Hepatic stellate cell (primary cell): ENCODE measurements at places on chromosomes 4 and X.

- no peak for DNase-seq
Measured at GRCh38 chr4:6917461-6918271, 8.0 kb downstream of the TBC1D14 start.

DNA sequence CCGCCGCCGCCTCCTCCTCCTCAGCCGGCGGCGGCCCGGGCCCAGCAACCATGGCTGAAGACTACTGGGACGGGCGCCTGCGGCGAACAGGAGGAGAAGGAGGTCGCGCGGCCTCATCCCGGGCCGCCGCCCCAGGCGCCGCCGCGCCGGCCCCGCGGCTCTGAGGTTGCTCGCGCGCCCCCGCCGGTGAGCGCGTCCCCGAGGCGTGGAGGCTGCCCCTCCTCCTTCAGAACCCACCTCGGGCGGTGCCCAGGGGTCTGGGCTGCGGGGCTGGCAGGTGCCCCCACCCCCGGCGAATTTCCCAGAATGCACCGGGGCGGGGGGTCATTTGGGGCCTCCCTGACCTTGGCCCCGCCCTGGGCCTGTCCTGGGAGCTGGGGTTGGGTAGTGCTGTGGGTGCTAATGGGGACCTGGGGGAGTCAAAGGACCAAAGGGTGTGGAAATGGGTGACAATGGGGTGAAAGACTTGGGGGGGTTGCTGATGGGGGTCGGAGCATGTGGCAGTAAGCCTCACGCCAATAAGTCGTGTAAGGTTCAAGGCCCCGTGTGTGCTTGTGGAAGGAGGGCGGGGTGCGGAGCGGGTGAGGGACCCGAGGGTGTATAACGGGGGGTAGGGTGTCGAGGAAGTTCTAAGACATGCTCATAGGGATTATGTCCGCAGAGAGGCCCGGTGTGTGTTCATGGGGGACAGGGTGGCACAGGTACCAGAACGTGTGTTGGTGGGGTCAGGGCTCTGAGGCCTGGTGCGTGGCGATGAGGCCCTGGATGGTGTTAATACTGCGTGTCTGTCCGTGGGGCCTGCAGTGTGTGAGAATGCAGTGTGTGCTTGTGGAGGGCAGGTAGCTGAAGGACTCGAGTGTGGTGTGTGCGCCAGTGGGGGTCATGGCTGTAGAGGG lies 687 bp downstream of the CDK16 start:
- peak; percentile 41 for DNase-seq

- peak; percentile 9 for DNase-seq
Measured at GRCh38 chr4:119652998-119653397, 24.4 kb upstream of the PDE5A start.

DNA sequence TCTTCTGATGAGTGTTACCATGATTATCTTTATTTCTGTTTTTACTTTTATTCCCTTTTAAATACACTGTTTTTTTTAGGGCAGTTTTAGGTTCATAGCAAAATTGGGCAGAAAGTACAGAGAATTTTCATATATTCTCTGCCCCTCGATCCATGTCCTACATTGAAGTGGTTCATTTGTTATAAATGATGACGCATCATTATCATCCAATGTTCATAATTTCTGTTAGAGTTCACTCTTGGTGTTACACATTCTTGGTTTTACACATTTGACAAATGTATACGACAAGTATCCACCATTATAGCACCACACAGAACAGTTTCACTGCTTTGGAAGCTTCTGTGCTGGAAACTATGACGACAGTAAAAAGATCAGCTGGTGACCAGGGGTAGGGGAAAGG lies 578.1 kb upstream of the AADAT start:
- DNase-seq = no peak

DNA sequence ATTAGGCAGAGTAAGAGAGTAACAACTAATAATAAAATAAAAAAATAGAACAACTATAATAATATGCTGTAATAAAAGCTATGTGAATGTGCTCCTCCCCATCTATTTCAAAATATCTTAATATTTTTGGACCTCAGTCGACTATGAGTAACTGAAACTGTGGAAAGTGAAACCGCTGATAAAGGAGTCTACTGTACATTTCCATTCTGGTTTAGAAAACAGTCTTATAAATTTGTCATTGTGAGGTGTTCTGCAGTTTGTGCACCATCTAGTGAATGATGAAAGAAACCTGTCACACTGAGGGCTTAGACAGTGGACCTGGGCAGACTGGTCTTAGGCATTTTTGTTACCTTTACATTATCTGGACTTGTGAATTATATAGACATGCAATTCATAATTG lies 42.0 kb downstream of the TMEM150C start:
- no peak for DNase-seq

DNA sequence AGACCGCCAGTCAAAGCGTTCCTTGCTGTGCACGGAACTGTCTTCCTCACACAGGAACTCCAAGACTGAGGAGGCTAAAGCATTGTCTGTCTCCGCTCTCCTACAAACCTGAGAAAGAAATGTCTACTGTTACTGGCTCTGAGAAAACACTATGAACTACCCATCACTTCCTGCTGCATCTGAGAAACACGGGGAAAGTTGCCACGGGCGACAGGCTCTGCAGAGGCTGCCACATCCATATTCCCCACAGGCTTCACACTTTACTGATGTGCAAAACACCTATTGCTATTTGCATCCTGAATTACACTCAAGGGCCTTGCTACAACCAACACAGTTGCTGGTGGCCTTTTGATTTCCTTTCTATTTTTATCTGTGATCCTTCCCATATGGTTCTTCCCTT lies 59.0 kb downstream of the AFAP1 start:
- DNase-seq = no peak

GRCh38 chr4:113335746-113336145 lies 286.3 kb downstream of the ANK2 start:
- DNase-seq = no peak

DNA sequence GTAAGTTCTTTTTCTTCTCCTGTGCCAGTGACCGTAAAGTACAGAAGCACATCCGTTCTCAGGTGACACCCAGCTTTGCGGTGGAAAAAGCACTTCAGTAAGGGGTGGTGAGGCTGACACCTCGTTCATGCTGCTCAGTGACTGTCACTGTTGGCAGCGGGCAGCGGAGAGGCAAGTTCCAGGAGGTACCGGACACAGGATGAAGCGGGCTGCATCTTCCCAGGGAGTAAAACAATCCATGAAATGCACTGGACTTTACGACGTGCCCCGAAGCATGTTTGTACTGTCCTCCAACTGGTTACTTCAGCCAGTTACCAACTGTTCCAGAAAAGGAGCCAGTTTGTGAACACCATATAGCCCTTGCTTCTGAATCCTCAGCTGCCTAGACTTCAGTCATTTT lies 110.7 kb downstream of the ZNF827 start:
- no peak for DNase-seq

DNA sequence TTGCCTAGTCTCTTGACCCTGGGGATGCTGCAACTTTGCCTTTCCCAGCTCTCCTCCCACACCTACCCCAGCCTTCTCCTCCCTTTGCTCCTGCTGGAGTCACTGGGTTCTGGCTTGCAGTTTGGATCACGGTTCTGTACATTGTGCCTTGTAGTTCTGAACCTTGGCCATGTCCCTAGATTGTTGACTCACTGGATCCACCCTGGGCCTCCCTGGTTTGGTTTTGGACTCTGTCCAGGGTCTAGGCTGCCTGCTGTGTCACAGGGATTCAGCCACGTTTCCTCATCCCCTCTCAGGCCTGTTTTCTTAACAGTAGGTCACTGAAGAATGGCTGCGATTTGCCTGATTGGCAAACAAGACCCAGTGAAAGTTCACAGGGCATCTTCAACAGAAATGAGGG lies 11.5 kb upstream of the GABRE start:
- DNase-seq = no peak

GRCh38 chrX:39165185-39165584 lies 363.9 kb downstream of the MID1IP1 start:
- no peak for DNase-seq

DNA sequence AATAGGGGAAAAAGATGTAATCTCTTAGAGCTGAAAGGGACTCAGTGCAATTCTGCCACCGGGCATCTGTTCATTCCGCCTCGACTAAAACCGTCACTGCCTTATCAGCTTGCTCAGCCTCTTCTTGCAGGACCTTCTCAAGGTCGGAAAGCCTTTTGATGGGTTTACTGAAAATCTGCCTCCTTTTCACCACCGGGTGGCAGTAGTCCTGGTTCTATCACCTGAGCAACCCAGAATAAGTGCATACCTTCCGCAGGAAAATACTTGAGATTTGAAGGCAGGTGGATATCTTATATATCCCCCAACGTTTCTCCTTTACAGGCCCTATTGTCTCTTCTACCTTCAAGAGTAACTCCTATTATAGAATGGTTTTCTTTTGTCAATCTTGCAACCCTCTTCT lies 103.4 kb upstream of the PAK3 start:
- DNase-seq = no peak

GRCh38 chrX:139429913-139430312 lies 100.6 kb upstream of the F9 start:
- DNase-seq = no peak

DNA sequence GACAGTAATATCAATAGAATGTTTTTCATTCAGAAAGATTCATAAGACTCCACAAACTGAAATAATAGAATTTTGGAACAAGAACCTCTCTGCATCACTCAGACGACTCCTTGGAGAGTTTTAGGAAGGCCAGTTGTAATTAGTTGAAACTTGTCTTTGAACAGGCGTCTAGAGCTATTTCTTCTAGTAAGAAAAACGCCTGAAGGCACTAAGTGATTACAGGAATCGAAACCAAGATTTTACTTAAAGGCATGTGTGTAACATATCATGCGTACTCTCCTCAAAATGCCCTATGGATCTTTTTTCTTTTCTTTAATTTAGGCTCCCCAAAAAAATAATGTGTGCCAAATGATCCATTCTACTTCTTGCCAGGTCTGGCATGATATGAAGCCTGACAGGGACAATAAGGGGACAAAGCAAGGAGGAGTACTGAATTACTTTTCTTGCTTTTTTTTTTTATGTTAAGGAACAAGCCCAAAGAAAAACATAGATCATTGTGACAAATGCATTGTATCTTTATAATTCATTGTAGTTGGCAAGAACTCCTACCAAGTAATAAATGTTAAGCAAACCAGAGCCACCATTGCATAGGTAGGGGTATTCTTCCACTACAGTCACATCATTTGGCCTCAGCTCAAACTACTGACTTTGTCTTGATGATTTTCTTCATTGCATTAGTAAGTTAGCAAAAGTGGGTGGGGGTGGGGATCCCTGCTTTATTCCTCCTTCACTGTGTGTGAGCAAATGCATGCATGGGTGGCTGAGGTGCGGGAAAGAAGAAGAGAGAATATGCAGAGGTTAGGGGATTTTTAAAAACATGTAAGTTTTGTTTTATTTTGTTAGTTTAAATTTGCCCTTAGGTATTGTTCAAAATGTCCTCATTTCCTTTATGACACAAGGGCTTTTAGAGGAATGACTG lies 79.9 kb upstream of the ATOH1 start:
- DNase-seq = no peak
